ENCODE measurements at places on chromosomes 5 and 9.

GRCh38 chr9:129704807-129705206 lies 39.4 kb downstream of the PRRX2 start:
- no peak for DNase-seq

DNA sequence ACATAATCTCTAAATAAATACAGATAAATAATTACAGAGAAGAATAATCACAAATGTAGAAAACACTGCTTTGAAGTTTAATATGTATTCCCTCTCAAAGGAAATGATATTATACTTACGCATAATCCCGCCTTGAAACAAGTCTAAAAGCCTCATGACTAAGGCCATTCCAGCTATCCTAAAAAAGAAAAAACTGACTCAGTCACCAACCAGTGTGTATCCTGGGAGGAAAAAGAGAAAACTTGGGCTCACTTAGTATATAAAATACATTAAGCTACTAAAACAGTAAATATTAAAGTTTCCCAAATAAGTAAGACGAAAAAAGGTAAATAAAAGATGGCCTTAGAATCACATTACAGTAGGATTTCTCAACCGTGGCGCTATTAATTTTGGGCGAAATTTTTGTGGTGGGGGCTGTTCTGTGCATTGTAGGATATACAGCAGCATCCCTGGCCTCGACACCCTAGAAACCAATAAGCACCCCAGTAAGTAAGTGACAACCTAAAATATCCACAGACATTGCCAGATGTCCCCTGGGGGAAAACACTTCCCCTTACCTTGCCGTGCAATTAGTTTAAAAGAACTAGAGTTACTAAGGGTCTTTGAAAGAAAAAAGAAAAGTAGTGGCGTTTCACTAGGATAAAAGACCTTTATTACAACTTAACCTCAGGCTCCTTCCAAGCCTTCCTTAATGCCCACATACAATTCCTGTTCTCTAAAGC lies 1.1 kb downstream of the HSPA9 start:
- no peak for DNase-seq

- DNase-seq: peak; percentile 11
Observed at GRCh38 chr5:97534166-97534565, 351.1 kb upstream of the RIOK2 start.

GRCh38 chr9:113523421-113524141 lies 60.1 kb downstream of the RGS3 start:
- no peak for DNase-seq

DNA sequence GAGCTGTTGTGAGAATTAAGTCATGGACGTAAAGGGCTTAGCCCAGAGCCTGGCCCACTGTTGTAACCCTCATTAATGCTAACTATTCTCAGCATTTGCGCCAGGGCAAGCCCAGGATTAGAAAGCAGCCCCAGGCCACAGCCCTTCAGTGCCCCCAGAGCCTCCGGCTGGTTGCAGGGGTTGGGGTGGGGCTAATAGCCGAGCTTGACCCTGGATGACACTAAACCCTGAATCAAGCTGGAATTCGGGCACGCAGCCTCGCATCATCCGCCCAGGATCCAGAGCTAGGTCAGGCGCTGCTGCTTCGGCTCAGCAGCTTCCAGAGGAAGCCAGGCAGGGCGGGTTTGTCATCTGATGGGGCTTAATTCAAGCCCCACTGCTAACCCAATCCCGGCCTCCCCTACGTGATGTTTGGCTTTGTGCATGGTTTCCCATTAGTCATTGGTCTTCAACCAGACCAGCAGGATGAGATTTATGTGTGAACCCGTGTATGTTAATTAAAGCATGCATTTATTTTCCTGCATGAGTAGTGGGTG lies 1.2 kb upstream of the MEGF9 start:
- DNase-seq: no peak

DNA sequence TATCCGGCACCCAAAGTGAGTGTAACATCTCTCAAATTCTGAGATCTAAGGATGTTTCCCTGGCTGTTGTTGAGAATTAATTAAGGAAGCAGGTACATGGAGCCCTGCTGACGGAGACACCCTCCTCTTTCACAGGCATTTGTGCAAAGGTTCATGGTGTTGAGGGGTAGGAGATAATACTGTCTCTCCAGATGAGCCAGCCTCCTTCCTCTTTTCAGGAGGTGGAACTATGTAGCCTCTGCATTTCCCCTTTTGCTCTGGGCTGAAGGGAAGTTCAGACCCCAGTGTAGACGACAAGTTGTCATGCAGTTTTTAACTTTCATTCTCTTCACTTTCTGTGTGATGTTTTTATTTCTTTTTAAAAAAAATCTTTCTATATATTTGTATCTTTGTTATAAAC lies 107.5 kb downstream of the GALNT10 start:
- DNase-seq: no peak

- no peak for DNase-seq
Observed at GRCh38 chr5:52838326-52839015, 50.8 kb downstream of the ITGA1 start.

GRCh38 chr5:102554728-102555127 lies 55.9 kb upstream of the SLCO6A1 start:
- DNase-seq: no peak

DNA sequence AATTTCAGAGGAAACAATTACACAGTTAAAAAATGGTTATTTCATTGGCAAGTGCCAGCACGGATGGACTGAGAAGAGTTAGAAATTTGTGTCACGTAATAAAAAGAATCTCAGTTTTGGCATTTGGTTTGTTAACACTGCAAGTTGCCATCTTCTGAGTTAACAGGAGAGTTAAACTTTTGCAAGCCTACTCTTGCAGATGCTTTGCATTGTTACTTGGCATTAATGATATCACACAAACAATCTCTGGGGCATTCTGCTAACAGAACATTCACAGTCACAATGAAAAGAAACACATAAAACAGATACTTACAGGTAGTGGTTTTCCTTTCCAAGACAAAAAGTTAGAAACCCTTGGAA lies 647 bp downstream of the FREM1 start:
- no peak for DNase-seq

- DNase-seq: no peak
Observed at GRCh38 chr9:16371306-16371705, 499.2 kb downstream of the BNC2 start.

GRCh38 chr5:81233080-81233634 lies at the start of gene CKMT2:
Gene CKMT2 (plus strand): TSS chr5:81233322. CDS start chr5:81251133, 17,811 bp downstream.
- DNase-seq: no peak

GRCh38 chr5:75450069-75450468 lies 61.4 kb downstream of the CERT1 start:
- DNase-seq: no peak

DNA sequence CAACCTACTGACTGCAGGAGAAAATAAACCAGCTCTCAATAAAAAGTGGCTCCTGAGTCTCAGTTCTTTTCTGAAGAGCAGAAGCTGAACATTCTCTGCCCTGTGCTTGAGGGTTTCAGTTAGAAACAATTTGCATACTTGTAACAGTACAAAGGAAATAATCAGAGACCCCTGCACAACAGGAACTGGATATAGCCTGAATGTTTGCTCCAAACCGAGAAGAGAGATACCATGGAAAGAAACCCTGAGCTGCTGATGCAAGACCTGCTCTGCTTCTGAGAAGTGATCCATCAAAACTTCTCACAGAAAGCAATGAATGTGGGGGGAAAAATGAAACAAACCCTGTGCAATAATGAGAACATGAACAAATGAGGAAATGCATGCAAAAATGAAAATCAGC lies 592.9 kb downstream of the SEMA5A start:
- no peak for DNase-seq

DNA sequence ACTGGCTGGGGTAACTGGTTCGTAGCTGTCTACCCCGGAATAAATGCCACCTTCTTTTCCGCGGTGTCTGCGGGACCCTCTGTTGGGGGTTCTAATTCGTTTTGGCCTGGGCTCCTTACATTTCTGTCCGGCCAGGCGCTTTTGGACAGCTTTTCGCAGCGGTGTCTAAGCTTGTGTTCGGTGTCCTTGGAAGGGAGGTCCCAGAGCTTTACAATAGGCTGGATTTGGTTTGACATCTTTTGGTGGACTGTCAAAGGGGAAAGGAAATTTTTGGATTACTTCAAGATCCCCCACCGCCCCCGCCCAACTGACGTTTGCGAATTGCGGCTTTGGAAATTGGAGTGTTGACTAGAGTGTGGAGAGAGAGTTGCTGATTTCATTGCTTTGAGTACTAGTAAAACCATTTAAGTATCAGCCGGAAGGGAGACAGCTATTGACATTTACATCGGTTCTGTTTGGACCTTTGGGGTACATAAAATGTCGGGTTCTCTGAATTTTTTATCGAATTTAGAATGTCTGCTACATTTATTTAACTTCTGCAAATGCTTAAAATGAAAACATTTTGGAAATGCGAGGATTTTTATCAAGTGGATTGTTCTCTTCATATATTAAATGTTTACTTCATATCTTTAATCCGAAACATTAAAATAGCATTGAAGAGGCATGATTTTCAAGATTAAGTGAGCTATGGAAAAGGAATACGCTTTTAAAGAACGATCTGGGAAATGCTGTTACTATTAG lies 4.7 kb upstream of the PURA start:
- DNase-seq: no peak

Data from NCI-H774 (cell line).